ENCODE measurements at places on chromosomes 4 and X.

GRCh38 chrX:105701310-105702052, 120.9 kb upstream of the NRK start:
- no peak overlapping the region for H3K27ac ChIP-seq
- no peaks in the 10 kb centered on the region for H3K36me3 ChIP-seq
- H3K27me3 ChIP-seq = peaks cover 6% of the 10 kb centered on the region
- H3K4me1 ChIP-seq = peaks cover 4% of the 10 kb centered on the region
- no peak for DNase-seq

DNA sequence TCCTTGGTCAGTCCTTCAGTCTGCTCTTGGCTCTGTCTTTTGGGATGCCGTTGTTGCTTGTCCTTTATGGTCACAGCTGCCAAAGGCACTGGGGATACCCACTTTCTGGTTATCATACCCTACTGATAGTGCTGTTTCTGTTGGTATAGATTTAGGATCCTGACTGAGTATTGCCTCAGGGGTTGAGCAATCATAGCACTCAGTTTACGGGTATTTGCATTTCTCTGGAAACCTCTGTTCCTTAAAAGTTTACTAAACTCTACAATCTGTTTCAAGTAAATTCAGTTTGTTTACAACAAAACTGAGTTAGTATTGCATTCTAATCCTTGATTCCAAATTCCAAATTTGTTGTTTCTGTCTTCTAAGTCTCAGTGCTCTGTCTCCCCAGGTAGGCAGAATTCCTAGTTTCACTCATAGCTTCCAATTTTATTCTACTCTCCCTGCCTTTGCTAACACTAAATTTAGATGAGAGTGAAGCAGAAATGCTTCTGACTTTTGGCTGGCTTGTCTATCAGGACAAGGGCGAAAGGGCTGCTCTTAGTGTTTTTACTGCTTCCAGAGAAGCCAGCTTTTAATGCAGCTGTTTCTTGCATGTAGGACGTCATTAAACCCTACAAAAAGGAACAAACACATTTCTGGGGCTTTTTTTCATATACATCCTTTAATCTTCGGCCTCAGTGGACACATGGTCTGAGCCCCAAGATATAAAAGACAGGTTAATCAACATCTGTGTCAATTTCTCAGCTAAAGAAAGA, 17.2 kb upstream of the TET2 start:
- H3K4me3 ChIP-seq = no peak overlapping the region
- no peaks in the 10 kb centered on the region for H3K27me3 ChIP-seq
- H3K27ac ChIP-seq = no peak overlapping the region

- H3K27ac ChIP-seq = no peak overlapping the region
- H3K27me3 ChIP-seq = no peaks in the 10 kb centered on the region
- no peaks in the 10 kb centered on the region for H3K36me3 ChIP-seq
- H3K4me1 ChIP-seq = no peaks in the 10 kb centered on the region
These were observed 17.2 kb downstream of the GLUD2 start for GRCh38 chrX:121064579-121064978.

GRCh38 chr4:55604996-55605395, 13.0 kb upstream of the PDCL2 start:
- H3K4me1 ChIP-seq = no peaks in the 10 kb centered on the region
- H3K36me3 ChIP-seq = no peaks in the 10 kb centered on the region
- peaks cover 9% of the 10 kb centered on the region for H3K27me3 ChIP-seq
- H3K4me3 ChIP-seq = no peak overlapping the region
- no peak for DNase-seq

GRCh38 chr4:31234494-31234893, 514.3 kb downstream of the PCDH7 start:
- H3K4me1 ChIP-seq = no peaks in the 10 kb centered on the region
- H3K27ac ChIP-seq = no peak overlapping the region
- no peak for DNase-seq
- no peak overlapping the region for H3K4me3 ChIP-seq
- no peaks in the 10 kb centered on the region for H3K36me3 ChIP-seq
- H3K27me3 ChIP-seq = no peaks in the 10 kb centered on the region

GRCh38 chrX:51643377-51643776, 24.7 kb upstream of the CENPVL3 start:
- no peaks in the 10 kb centered on the region for H3K4me1 ChIP-seq
- no peak overlapping the region for H3K27ac ChIP-seq
- H3K4me3 ChIP-seq = no peak overlapping the region
- no peaks in the 10 kb centered on the region for H3K36me3 ChIP-seq

- H3K4me3 ChIP-seq = no peak overlapping the region
- H3K27ac ChIP-seq = peak overlapping the region; percentile 81
- no peaks in the 10 kb centered on the region for H3K27me3 ChIP-seq
- DNase-seq = no peak
These were observed 162.0 kb upstream of the GATB start for GRCh38 chr4:151922811-151923210.

Data from osteoblast (primary cell).